ENCODE measurements at places on chromosomes 2 and 18.

- peak; percentile 19 for DNase-seq
These were observed 864 bp downstream of the KLHL29 start for GRCh38 chr2:23385748-23386338.

DNA sequence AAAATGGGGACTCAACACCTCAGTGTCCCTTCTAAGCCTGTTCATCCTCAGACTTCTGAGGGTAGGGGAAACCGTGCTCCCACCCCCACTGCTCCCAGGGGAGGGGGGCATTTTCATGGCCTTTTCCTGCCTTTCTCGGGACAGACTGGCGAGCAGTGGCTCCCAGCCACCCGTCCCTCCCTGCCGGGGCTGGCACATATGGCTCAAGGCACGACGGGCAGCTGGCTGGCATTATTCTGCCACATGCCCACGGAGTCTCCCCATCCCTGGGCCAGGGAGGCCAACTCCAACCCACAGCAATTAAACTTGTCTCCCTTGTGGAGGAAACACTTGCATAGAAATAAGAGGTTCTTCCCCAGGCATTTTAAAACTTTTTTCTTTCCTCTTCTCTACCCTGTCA is 148.5 kb upstream of the CBLN2 start:
- DNase-seq, result no peak

DNA sequence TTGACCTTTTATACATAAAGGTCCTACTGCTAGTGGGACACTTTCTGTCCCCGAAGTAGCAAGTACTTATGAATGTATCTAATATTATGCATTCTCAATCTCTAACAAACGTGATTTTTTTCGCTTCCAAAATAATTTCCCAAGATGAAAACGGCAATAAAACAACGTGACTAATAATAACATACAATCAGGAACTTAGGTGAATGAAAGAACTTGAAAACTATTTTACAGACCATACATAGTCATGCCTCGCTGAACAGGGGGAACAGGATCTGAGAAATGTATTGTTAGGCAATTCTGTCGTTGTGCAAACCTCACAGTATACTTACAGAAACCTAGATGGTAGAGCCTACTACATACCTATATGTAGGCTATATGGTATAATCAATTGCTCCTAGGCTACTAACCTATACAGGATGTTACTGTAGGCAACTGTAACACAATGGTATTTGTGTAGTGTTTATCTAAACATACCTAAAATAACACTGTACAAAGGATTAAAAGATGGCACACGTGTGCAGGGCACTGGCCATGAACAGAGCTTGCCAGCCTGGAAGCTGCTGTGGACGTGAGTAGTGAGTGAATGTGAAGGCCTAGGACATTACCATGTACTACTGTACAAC is 2.5 kb downstream of the RTN4 start:
- DNase-seq, result no peak

DNA sequence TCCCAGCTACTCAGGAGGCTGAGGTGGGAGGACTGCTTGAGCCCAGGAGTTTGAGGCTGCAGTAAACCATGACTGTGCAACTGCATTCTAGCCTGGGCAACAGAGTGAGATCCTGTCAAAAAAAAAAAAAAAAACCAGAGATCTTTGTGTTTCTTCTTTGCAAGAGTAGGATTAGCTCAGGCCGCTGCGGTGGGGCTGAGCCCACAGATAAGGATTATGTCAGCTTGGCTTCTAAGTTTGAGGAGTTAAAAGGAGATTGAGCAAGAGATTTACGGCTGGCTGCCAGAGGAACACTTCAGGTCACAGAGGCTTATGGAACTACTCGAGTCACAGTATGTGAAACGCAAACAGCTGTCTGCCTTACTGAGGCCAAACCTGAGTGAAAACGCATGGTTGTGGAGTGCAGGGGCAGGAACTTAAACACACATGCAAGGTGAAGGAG is 146.7 kb upstream of the L3MBTL4 start:
- DNase-seq, result no peak

DNA sequence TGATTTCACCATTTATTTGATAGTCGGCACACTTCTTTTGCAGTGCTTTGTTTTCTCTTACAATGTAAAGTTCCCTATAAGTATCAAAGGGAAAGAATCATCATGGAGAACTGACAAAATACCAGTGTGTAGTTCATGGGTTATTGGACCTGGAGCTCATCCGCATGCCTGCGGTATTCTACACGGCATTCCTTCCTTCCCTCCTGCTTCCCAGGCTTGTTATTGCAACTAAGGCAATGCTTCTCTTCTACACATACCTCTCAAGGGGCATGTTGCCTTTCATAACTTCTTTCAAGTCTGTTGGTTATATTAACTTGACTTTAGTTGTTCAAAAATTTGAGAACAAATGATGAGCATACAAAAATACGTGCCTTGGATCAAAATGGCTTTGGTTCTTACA is 24.3 kb upstream of the FAP start:
- DNase-seq, result no peak

DNA sequence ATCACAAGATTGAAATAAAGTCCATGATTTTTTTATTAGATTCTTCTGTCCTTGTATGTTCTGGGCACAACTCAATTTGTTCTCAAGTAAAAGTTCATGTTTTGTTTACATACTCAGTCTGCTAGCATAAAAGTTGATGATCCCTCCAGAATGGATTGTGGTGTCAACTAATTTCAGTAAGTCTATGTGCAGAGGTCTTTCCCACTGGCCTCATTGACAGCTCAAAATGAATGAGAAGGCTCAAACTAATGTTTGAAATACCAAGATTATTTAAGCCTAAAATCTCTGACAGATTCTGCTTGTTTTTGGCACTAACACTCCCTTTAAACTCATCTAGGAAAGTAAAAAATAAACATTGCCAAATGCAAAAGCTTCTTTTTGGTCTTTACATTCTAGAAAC is 561.2 kb upstream of the CNTNAP5 start:
- no peak for DNase-seq

DNA sequence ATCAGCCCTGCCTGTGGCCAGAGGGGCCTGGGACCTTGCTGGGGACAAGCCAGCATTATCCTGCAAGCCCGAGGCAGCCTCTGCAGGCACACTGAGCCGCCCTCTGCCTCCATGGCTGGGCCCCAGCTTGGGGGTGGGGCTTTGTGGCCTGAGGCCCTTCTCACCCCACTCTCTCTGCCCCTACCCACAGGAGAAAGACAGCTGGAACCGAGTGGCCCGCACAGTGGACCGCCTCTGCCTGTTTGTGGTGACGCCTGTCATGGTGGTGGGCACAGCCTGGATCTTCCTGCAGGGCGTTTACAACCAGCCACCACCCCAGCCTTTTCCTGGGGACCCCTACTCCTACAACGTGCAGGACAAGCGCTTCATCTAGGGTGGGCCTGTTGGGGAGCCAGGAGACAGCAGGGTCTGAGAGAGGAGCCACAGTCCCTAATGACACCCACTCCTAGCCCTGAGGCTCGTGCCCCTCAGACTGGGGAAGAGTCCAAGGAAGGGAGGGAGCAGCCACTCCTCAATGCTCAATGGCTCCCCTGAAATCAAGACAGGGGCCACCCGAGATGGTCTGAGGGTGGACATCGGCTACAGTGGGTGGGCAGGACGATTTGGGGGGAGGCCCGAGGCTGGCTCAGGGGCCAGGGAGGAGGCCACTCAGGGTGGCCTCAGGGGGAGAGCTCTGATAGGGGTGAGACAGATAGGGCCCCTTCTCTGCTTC is 4.4 kb upstream of the CHRNG start:
- no peak for DNase-seq

DNA sequence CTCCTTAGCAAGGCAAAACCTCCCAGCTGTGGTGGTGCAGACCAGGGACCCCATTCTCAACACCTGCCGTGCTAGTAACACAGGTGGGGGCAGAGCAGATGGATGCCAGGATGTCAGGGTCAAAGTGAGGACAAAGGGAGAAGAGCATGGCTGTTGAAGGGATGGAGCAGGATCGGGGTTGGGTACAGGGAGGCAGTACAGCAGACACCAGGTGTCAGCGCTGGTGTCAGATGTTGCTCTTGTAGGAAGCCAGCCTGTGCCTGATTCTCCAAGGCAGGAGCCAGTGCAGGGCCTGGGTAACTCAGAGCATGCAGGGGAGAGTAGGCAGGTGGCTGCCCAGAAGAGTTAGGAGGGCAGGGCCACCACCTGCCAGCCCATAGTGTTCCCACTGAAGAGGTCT is 222.1 kb upstream of the SPRED2 start:
- DNase-seq, result no peak

- no peak for DNase-seq
These were observed 281.4 kb upstream of the ZNF804A start for GRCh38 chr2:184316921-184317320.

DNA sequence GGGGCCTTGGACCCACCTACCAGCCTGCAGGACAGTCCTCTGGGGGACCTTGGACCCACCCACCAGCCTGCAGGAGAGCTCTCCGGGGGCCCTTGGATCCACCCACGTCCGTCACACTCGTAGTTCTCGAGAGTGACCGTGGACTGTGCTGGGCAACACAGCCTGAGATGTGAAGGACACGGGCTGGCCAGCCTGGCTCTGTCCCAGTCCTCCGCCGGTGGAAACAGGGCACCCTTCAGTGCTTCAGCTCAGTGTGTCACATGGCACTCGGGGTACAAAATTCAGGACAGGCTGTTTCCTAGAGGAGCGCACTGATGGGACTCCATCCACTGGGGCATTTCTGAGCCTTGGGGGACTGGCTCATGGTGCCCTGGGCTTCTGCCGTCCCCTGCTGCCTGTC is 212.0 kb downstream of the TWIST2 start:
- DNase-seq, result no peak

- DNase-seq, result no peak
These were observed 36.4 kb downstream of the WDSUB1 start for GRCh38 chr2:159249990-159250715.

GRCh38 chr2:20433946-20434553 is 12.8 kb upstream of the RHOB start:
- DNase-seq, result no peak

DNA sequence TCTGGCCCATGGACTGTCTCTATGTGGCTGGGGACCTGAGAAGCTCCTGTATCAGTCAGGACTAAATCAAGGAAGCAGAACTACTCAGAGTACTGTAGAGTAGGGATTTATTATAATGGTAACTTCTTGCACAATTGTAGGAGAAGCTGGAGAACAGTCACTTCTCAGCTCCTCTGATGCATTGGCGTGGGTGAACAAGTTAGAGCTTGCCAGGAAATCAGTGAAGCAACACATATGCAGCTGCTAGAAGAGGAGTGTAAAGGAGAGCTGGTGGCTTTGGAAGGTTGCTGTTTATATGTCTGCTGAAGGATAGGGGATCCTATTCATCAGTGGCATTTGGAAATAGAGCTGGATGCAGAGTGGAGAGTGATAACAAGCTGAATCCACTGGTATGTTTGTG is 215.5 kb upstream of the CWC22 start:
- no peak for DNase-seq

GRCh38 chr2:203914546-203915182 is 21.9 kb upstream of the ICOS start:
- no peak for DNase-seq

DNA sequence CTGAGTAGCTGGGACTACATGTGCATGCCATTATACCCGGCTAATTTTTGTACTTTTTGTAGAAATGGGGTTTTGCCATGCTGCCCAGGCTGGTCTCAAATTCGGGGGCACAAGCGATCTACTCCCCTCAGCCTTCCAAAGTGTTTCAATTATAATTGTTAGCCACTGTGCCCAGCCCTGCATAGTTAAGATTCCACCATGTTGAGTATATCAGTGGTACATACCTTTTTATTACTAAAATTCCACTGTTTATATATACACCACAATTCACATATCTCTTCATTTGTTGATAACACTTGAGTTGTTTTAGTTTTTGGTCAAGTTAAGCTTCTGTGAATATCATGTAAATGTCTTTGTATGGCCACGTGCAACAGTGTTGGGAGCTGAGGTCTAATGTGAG is 12.8 kb upstream of the FMNL2 start:
- DNase-seq, result no peak

- no peak for DNase-seq
These were observed 73.0 kb upstream of the HS6ST1 start for GRCh38 chr2:128391679-128392078.

DNA sequence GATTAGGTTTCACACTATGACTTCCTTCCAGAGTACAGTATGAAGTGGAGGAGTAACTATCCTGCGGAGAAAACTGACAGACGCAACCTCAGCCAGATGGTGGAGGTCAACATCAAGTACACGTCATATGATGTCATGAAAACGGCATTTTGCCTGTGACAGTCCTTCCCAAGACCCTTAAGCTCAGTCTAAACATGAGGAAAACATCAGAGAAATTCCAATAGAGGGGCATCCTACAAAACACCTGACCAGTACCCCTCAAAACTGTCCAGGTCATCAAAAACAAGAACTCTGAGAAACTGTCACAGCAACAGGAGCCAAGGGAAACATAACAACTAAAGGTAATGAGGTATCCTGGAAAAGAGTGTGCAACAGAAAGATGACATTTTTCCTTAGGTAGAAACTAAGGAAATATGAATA is 1.7 kb downstream of the RNU4ATAC start:
- no peak for DNase-seq

- no peak for DNase-seq
These were observed 282.8 kb downstream of the AGPS start for GRCh38 chr2:177675350-177675821.

GRCh38 chr2:240922982-240923537 is 16.9 kb downstream of the CROCC2 start:
- no peak for DNase-seq

DNA sequence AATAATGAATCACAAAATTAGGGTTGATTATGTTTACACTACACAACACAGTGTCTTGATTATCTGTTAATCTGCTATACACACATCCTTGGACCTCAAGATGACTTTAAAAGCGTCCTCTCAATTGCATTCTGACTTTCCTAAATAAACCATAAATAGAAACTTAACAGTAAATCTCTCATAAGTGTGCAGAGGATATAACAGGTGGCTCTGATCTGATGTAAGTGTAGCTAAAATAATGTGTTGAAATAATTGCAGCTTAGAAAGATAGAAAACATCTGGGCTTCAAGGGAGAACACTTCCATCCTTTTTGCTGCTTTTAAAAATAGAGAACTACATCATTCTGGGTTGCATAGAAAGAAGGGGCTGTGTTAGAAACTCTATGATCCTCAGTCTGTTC is 78.4 kb upstream of the EFEMP1 start:
- no peak for DNase-seq

DNA sequence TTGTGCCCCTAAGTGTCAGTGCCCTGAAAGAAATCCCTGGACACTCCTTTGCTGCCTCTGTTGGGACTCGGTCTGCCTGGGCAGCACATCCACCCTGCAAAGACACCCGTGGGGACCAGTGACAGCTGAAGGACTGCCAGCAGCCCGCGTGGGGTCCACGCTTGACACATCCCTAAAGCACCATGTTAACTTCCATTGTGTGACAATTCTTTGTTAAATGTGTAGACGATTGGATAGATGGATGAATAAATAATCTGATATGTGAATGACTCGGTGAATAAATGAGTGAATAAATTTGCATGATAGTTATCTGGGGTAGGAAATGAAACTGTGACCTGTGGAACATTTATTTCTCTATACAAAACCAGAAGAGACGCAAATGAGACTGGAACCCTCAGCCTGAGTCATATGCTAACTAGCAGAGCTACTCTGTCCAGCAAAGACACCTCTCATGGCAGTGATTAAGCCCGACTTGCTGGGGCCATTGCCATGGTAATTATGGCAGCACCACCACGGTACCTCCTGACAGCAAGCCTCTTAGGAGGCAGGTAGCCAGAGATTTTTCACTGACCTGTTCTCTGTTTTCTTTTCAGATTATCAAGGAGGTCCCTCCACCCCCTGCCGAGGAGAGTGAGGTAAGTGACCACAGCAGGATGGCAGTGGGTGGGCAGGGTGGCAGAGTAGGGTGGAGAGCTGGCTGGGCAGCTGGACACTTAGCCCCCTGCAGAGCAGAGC is 156.8 kb downstream of the ANTXR1 start:
- no peak for DNase-seq

Data from stimulated activated CD4-positive, alpha-beta T cell treated with anti-CD3 and anti-CD28 coated beads, Interleukin-1b, Interleukin-23, amount 100 ng/mL, for 4 hours (primary cell).